ENCODE measurements at places on chromosomes 5 and 9.
A peak's percentile ranks its signal among the peaks of the same experiment; 100 is the strongest.

- DNase-seq, result no peak
Observed at GRCh38 chr5:99587983-99588382, 659.2 kb upstream of the CHD1 start.

DNA sequence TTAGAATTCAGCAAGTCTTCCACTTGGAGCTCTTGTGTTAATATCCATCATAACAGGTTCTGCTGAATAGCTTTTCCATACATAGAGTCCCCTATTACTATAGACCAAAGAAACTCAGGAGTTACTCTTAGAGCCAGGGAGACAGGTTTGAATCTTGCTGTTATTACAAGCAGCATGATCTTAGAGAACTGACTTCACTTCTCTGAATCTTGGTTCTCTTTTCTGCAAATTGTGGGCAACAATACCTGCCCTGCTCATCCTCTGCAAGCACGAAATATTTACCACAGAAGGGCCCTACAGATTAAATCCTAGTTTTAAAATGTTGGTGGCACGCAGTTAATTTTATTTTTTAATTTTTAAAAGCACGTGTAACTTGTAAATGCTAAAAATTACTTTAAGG lies 111.7 kb downstream of the TLR4 start:
- DNase-seq, result no peak

DNA sequence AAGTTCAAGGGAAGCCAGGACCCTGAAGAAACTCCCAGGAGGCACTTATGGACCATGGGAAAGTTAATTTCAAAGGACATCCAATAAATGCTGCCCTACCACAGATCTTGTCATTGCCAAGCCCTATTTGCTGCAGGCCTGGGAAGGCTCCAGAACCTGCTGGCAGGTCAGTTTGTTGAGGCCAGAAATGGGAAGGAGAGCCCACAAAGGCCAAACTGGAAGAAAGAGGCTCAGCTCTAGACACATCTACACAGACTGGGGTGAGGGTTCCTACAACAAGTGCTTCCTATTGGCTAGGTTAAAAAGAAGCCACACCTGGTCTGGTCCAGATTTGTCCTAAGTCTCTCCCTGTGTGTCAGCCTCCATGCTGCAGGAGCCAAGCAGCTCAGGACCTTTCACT lies 94.4 kb downstream of the SIL1 start:
- DNase-seq, result no peak

GRCh38 chr9:128714586-128715435 lies 9.1 kb downstream of the ZDHHC12 start:
- no peak for DNase-seq

GRCh38 chr9:121359351-121360294 lies 10.4 kb downstream of the STOM start:
- DNase-seq, result no peak

DNA sequence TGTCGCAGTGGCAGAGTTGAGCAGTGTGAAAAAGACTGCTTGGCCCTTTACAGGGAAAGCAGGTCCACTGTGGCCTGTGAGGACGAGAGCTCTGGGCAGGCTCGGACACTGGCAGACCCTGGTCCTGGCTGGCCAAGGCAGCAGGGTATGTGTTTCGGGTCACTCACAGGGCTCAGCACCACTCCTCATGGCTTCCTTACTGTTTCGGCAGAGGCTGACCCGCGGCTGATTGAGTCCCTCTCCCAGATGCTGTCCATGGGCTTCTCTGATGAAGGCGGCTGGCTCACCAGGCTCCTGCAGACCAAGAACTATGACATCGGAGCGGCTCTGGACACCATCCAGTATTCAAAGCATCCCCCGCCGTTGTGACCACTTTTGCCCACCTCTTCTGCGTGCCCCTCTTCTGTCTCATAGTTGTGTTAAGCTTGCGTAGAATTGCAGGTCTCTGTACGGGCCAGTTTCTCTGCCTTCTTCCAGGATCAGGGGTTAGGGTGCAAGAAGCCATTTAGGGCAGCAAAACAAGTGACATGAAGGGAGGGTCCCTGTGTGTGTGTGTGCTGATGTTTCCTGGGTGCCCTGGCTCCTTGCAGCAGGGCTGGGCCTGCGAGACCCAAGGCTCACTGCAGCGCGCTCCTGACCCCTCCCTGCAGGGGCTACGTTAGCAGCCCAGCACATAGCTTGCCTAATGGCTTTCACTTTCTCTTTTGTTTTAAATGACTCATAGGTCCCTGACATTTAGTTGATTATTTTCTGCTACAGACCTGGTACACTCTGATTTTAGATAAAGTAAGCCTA lies 15.7 kb downstream of the SQSTM1 start:
- peak; percentile 77 for DNase-seq
